Femur (tissue), 1 donor: ENCODE measurements at places on chromosomes 12 and 14.

DNA sequence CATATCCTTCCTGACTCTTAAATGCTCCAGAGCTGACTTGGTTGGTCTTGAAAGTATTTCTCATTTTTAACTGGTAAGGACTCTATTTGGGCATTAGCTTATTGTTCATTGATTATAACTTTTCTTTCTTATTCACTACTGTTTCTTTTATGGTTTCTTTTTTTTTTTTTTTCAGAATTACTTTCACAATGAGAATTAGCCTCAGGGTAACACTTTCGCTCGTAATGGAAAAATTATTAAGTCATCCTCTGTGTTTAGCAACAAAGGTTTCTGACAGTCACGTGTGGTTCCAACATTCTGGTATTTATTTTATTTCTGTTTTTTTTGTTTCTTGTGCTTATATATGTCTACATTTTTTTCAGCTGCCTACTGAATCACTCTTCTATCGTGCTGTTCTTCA lies 80.0 kb downstream of the METTL25 start:
- DNase-seq: no peak

DNA sequence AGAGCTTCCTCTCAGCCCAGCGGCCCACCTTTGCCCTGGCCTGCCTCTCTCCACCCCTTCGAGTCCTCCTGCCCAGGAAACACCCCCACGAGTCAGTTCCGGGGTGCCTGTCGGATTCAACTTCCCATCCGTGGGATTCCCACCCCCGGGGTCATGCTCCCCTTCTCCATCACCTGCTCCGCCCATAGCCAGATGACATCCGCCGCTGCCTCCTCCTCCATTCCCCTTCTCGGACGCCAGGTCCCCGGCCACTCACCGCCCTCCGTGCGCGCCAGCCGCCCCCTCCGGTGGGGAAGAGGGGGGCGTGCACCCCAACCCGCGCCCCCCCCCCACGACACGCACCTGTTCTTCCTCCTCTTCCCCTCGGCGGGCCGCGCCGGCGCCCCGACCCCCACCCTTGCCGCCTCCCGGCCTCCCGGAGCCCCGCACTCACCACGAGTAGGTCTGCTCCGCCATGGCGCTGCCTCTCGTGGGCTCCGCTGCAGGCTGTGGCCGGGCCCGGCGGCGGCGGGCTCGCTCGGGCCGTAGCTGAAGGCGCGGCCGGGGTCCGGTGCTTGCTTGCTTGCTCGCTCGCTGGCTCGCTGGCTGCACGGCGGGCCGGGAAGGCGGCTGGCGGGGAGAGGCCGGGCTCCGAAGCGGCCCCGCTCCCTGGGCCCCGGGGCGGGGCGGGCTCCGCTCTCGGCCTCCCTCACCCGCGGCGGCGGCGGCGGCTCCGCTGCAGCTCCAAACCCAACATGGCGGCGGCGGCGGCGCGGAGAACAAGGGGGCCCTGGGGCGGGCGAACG lies 554 bp downstream of the SPPL3 start:
- DNase-seq: peak; percentile 65

DNA sequence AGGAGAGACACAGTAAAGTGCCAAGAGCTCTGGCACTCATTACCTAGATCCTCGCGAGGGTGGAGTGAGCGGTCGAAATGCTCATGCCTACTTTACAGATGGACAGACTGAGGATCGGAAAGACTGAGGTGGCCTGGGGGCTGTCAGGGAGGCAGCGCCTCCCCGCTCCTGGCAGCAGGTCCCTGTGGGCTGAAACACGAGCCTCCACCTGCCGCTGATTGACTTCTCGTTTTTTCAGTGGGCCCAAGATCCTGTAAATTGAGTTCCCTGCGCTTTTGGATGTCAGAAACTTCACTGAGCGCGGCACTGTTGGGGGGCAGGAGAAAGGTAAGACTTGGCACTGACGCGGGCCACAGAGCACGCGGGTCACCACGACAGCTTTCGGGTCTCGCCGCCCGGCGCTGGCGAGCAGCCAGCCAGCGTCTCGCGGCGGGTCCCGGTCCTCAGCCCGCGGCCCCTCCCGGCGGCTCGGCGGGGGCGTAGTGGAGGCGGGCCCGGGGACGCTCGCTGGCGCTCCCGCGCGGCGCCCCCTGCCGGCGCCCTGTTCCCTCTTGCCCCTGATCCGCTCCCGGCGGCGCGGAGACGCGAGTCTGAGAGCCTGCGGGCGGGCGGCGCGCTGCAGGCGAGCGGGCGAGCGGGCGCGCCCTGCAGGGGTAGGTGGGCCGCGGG lies 552 bp upstream of the SCN8A start:
- peak; percentile 62 for DNase-seq

DNA sequence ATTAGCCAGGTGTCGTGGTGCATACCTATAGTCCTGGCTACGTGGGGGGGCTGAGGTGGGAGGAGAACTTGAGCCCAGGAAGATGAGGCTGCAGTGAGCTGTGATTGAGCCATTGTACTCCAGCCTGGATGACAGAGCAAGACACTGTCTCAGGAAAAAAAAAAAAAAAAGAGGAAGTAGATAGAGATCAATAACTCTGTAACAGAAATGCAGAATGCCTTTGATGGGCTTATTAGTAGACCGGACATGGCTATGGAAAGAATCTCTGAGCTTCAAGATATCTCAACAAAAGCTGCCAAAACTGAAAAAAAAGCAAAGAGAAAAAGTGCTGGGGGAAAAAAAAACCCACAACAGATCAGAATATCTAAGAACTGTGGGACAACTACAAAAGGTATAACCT lies 37.5 kb downstream of the GPR68 start:
- no peak for DNase-seq

DNA sequence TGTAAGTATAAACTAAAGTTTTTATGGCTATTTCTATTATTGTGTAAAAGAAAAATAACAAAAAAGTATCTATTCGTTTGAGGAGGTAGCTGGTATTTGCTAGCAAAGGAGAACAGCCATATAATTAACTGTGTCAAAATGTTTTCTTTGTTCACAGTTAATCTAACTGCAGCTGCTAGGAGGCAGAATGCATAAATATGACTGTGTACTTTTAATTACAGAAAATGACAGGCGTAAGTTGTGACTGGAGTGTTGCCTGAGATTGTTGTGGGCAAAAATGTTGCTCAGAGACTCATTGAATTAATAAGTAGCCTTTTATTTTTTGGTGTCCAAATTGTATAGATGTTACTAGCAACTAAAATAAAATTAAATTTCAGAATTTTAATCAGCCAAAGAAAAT lies 33.5 kb downstream of the PTPRO start:
- DNase-seq: no peak

- DNase-seq: no peak
Observed at GRCh38 chr14:71143381-71144290, 236.4 kb downstream of the PCNX1 start.

GRCh38 chr14:66311990-66312389 lies 174.2 kb upstream of the CCDC196 start:
- no peak for DNase-seq

- DNase-seq: no peak
Observed at GRCh38 chr14:46432516-46432915, 219.1 kb downstream of the RPL10L start.

DNA sequence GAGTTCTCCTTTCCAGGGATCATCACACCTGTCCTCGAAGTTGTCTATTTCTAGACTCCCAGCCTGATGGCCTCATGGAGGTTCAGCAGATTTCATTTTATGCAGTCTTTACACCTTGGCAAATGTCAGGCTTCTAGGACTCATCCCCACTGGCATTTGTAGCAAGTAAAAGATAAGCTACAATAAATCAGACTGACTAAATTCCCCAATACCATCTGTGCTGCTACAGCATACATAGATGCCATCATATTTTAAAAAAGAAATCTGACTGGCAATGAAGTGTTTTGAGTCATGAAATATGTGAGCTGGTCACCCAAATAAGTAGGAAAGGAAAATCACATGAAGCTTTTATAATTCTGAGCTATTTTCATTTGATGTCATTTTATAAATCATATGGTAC lies 55.3 kb downstream of the KCNC2 start:
- no peak for DNase-seq

DNA sequence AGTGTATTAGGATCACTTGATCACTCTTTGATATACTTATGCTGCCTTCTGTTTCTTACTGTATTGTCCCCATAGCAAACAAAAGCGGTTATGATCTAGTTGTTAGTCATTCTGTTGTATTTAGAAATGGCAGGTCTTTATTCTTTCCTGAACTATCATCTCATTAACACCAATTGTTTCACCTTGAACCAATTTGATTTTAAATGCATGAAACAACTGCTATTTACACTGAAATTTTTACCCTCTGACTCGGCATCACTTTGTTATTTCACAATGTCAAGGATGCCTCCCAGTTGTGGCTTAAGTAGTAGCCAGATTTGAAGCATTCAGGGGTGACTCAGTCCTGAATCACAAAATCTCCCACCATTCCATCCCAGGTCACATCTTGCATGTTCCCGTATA lies 303.5 kb downstream of the EGLN3 start:
- DNase-seq: no peak

DNA sequence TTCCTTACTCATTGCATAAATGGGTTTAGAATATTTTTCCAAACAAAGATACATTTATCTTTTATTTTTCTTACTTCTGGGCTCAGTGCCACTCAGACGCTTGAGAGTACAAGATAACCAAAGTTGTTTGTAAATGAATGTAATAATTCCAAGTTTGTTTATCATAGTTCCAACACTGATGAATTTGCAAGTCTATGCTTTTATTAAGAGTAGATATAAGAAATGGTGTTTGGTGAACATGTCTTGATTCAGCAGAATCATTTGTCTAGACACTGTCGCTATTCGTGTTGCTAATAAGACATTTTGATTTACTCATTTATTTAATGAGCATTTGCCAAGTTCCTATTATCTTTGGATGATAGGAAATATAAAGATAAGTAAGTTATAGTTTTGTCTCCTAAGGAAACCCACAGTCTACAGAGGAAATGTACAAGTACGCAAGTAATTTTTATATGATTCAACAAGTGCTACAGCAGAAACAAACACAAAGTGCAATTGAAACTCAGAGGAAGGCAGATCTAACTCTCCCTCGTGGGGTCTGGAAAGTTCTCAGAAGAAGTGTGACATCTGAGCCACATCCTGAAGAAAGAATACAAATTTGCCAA lies 132.8 kb upstream of the FSCB start:
- no peak for DNase-seq

DNA sequence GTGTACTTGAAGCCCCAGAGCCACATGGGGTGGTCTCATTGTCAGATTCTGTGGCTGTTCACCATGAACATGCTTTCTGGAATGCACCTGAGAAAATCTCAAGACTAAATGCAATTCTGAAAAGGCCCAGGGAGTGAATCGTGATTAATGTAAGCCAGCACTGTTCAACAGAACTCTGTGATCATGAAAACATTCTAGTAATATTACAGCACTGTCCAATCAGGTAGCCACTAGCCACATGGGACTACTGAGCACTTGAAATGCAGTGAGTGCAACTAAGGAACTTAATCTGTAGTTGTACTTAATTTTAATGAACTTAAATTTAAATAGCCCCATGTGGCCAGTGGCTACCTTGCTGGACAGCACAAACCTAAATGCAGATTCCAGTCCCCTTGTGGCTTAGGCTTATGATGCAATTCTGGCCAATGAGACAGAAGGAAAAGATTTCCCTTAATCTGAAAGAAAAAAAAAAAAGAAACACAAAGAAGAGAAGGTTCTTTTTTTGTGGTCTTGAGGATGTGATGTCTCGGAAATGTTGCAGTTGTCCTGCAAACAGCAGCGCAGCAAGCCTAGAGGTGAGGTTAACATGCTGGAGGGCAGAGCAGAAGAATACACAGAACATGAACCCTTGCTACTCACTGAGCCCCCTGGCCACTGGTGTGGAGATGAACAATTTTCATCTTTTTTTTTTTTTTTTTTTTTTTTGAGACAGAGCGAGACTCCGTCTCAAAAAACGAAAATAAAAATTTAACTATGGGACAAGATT lies 48.2 kb downstream of the SPPL3 start:
- DNase-seq: no peak

DNA sequence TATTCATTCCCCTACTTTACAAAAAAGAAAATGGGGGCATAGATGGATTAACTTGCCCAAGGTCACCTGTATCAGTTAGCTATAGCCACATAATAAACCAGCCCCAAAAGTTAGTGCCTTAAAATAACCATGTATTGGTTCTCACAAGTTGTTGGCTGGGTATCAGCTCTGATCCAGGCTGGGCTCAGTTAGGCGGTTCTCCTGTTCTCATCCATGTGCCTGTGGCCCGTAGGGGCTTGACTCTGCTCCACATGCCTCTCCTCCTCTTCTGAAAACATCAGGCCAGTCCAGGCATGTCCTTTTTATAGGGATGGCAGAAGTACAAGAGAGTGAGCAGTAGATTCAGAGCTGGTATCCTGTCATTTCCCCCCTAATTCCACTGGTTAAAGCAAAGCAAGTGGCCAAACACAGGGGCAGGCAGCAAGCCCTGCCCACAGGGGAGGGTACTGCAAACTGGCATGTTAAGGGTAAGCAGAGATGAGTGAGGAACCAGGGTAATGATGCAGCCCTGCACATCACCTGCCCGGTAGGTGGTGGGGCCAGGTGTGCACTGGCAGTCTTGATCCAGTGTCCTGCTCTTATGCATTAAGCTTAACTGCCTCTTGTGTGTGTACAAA lies 47.9 kb upstream of the TUNAR start:
- DNase-seq: no peak

DNA sequence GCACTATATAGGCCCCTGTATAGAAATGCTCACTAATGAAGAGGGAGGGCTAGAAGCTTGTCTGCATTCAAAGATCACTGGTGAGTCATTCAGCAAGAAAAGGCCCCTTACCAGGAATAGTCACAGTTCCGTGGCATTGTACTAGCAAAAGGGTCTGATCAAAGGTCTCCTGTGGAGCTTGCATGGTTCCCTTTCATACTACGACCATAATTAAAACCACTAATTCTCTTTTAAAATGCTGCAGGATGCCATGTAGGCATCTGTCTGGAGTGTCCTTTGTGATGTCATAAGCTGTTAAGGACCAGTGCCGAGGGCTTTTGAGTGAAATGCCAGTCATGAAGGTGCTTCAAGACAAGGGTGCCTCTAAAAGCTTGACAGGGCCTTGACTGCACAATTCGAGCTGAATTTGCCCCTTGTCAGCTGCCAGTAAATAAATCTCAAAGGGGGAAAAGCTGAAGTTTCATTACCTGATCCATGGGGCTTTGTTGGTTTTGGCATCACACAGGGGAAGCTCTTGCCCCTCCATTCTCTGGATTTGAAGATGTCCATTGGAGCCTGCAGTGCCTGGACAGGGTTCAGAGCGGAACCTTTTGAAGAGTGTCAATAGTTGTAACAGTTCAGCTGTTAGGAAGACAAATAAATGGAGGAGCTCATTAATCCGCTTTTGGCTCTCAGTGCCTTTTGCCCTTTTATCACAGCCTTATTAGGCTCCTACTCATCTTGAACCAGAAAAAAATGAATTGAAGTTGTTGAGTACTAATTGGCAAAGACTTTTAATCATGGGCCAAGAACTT lies 69.1 kb downstream of the TMEM260 start:
- no peak for DNase-seq
